ENCODE measurements at places on chromosomes 4 and X.

GRCh38 chr4:30867427-30867826 lies 147.3 kb downstream of the PCDH7 start:
- no peak for DNase-seq

DNA sequence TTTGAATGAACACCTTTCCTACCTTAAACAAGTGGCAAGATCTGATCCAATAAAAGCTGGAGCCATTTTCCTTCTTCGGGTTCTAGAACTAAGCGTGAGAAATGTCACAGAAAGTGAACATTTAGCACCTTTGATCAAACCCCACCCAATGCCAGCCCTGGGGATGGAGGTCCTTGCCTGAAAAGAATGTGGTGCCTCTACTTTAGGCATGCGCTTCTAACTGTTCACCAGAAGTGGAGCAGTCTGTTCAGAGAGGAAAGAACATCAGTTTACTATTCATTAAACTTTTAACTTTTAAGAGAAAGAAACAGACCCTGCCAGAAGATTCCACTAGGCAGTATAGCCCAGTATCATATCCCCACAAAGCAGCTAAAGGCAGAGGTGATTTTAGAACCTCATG lies 75.9 kb downstream of the INTS12 start:
- DNase-seq = no peak

DNA sequence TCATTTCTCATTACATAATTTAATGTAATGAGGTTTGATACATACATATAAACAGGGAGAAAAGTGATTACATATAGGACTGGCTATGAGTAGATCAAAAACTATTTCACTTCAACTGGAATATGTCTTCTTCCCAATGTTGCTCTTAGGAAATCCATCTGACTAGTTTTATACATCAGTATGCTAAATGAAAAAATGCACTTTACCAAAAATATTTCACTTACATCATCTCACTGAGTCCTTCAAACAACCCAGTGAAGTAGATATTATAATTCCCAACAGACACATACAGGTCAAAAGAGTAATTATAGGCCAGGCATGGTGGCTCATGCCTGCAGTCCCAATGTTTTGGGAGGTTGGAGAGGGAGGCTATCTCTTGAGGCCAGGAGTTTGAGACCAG lies 215.9 kb downstream of the MID1 start:
- DNase-seq = no peak

GRCh38 chr4:89868999-89869589 lies 25.6 kb upstream of the MMRN1 start:
- DNase-seq = no peak

GRCh38 chrX:48696909-48697727 lies 584 bp downstream of the SUV39H1 start:
- DNase-seq = peak; percentile 58

GRCh38 chr4:108458681-108459080 lies 161.7 kb upstream of the RPL34 start:
- DNase-seq = no peak

GRCh38 chr4:68651932-68652331 lies 18.5 kb downstream of the UGT2B15 start:
- DNase-seq = no peak

DNA sequence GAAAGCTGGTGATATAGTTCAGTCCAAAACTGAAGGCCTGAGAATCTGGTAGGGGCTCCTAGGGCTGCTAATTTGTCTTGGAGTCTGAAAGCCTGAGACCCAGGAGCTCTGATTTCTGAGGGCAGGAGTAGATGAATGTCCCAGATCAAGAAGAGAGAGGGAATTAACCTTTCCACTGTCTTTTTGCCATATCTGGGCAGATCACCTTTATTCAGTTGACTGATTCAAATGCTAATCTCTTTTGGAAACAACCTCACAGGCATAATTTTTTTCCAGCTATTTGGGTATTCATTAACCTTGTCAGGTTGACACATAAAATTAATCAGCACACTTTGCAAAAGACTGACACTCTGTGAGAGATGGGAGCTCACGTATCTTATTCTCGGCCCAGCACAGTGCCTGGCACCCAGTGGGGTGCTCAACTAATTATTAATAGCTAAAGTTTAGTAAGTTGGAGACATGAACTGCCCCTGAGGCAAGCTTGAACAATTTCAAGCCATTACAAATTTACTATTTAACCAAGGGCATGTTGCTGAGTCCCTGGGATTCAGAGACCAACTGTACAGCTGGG lies 114.3 kb downstream of the CPEB2 start:
- no peak for DNase-seq

GRCh38 chrX:150155436-150156035 lies 207.6 kb upstream of the MAMLD1 start:
- DNase-seq = no peak

- no peak for DNase-seq
Measured at GRCh38 chr4:190014771-190015537, 12.1 kb downstream of the FRG2 start.

GRCh38 chrX:105872941-105873340 lies 50.6 kb downstream of the NRK start:
- no peak for DNase-seq

All from Jurkat, Clone E6-1 (cell line).